ENCODE measurements at places on chromosomes 5 and 9.

DNA sequence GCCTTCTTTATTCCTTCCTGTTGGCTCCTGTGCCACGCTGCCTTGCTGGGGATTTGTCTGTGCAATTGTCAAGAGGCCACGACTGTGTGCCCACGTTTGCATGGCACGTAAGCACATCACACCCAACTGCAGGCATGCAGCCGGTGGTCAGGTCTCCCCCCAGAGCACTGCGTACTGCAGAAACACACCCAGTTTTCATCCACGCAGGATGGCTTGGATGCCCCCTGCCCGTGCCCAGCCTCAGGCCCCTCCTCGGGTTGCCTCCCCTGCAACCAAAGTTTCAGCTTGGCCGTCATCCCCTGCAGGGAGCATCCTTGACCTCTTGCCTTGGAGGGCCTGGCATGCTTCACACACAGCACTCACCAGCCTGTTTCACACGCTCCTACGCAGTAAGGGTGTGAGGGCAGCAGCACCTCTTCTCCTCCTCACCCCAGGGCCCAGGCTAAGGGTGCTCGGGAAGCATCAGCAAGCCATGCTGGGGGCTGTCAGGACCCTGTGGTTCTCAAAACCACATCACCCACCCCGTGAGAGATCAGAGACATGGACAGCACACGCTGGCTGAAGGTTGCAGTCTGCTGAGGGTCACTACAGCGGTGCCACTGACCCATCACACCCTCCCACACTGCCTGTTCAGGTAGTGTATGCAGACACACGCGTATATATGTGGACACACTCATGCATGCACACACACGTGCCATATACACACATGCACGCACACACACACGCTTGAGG lies 3.1 kb downstream of the MRPL36 start:
- ATAC-seq, result no peak

- no peak for ATAC-seq
These were observed 20.3 kb upstream of the ARRDC3 start for GRCh38 chr5:91403438-91403837.

DNA sequence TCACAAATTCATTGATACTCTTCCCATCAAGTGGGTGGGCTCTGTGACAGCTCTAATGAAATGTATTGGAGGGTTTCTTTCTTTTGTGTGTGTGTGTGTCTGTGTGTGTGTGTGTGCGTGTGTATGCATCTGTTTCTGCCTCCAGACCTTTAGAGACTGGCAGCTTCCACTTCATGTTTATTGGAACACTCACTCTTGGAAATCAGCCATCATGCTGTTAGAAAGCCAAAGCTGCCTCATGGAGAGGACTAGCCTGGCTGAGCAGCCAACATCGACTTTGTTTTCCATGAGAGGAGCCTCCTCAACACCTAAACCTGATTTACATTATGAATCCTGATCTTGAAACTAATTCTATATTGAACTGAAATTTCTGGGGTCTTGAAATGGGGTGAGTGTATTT lies 128.5 kb upstream of the FAM174A start:
- ATAC-seq, result no peak

DNA sequence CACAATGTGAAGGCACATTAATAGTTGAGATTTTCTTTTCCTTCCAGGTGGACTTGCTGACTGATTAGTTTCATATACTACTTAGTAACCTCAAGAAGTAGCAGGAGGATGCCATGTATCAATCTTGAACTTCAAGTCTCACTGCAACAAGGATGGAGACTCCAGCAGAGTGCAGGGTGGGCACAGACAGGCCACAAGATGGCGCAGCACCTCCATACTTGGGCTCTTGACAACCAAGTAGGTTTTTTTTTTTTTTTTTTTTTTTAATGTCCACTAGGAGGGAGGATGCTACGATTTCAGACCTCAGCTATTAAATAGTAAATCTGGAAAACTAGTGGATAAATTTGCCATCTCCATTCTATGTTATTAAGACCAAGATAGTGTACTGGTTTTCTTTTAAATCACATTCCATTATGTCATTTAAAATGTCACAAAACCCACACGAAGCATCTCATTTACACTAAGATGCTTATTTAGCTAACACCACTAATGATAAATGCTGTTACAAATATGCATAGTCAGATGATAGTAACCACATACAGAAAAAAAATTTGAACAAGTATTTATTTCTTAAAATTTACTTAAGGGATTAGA lies 58.6 kb downstream of the IL6ST start:
- peak; percentile 82 for ATAC-seq

- ATAC-seq, result no peak
These were observed 608.7 kb downstream of the ISL1 start for GRCh38 chr5:51991940-51992339.

DNA sequence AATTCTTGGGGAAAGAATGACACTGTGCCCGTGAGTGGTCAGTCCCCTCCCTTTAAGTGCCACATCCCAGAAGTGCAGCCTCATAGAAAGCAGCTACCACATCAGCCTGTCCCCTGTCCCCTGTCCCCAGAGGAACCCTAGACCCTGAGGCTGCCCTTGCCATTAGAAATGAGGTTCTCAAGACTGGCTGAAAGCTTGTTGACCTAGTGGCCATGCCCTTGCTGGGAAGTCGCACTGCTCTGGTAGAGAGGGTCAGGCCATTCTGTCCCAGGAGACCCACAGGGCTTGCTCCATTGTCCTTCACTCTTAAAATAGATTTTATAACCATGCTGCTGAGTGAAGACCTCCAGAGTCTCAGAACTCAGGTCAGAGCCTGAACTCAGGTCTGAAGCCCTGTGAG lies 184.5 kb downstream of the RGS3 start:
- no peak for ATAC-seq

Measured in activated CD4-positive, CD25-positive, alpha-beta regulatory T cell treated with anti-CD3 and anti-CD28 coated beads, Interleukin-2, amount 50 U/mL, for 24 hours (primary cell).